ENCODE measurements at places on chromosomes 2 and 18.

DNA sequence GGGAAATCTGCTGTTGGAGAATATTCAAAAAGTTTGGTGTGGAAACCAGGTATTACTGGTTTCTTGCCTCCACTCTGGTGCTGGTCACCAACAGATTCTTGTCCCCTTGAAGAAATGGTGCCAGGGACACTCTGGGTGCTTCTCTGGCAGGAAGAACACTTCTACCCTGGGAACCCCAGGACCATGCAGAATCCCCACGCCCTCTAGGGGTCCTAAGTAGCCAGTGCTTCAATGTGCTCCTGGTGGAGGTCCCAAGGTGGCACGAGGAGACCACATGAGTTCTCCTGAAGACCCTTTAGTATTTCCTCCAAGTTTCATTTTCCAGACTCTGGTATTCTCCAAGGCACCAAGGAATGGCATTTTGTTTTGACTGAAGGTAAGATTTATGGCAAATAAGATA lies 380.6 kb downstream of the TSN start:
- DNase-seq: peak; percentile 30

DNA sequence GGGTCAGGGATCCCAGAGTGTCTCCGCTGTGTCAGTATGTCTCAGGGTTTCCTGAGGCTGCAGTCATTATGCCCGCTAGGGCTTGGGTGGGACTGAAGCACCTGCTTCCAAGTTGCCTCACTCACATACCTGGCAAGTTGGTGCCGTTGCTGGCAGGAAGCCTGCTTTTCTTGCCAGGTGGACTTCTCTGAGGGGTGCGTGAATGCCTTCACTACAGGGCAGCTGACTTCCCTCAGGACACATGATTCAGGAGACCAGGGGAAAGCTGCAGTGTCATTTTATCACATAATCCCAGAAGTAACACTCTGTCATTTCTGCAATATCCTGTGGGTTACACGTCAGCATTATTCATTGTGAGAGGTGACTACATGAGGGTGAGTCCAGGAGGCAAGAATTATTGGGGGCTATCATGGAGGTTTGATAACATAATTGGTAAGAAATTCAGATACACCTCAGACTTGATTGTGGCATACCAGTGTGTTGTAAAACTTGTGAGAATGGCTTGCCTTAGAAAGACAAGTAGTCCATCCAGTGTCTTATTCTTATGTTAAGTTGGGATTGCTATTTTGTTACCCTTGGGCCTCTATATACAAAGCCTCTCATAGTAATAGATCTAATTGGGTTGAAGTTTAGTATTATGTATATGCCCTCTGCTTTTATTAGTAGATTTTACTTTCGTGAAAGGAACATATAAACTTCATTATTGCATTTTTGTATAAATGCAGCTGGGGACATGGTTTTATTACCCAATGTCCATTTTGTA lies 44.1 kb downstream of the NEDD4L start:
- DNase-seq: no peak

DNA sequence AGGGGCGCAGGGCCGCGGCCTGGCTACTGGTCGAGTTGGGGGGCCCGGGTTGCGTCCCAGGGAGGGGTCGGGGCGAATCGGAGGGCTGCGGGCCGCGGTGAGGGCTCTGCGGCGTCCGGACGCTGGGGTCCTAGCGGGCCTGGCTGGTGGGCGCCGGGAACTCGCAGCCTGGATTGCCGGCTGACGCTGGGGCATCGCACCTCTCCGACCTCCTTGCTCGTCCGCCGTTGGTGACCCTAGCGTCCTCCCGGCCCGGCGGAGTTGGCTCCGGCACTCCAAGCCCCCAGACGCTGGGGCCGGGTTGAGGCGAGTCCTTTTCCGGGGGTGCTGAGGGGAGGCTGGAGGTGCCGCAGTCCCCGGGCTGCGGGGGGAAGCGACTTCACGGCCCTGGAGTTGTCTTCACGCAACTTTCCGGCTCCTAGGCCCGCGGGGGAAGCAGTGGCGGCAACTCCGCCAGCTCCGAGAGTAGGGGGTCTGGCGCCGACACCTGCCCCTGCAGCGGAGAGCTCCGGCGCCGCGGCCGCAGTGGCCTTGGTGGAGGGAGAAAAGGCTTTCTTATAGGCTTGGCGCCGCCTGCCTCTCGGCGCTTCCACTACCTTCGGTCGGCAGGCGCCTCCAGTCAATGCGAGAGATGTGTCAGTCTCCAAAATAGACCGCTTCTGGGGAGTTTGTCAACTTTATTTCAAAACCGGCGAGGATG lies 70.3 kb downstream of the HAUS1 start:
- peak; percentile 45 for DNase-seq

DNA sequence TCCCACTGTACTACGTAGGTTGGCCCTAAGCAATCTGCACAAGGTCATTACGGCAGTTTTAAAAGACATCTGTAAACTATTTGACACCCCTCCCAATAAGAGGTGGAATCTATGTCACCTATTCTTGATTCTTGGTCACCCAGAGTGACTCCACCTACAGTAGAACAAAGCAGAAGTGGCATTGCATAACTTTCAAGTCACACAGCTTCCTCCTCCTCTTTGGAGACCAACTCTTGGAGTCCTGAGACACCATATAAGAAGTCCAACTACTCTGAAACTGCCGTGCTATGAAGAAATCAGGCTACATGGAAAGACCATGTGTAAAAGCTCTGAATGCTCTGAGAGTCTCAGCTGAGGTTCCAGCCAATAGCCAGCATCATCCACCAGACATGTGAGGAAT lies 253.5 kb upstream of the CDH20 start:
- no peak for DNase-seq

- no peak for DNase-seq
These were observed 286.9 kb upstream of the NXPH2 start for GRCh38 chr2:139067072-139067471.

- DNase-seq: no peak
These were observed 6.5 kb upstream of the CNDP2 start for GRCh38 chr18:74489676-74490075.

- no peak for DNase-seq
These were observed 307.0 kb upstream of the REG3G start for GRCh38 chr2:78718473-78718872.

GRCh38 chr2:62504657-62505056 lies 1.3 kb downstream of the TMEM17 start:
- no peak for DNase-seq

DNA sequence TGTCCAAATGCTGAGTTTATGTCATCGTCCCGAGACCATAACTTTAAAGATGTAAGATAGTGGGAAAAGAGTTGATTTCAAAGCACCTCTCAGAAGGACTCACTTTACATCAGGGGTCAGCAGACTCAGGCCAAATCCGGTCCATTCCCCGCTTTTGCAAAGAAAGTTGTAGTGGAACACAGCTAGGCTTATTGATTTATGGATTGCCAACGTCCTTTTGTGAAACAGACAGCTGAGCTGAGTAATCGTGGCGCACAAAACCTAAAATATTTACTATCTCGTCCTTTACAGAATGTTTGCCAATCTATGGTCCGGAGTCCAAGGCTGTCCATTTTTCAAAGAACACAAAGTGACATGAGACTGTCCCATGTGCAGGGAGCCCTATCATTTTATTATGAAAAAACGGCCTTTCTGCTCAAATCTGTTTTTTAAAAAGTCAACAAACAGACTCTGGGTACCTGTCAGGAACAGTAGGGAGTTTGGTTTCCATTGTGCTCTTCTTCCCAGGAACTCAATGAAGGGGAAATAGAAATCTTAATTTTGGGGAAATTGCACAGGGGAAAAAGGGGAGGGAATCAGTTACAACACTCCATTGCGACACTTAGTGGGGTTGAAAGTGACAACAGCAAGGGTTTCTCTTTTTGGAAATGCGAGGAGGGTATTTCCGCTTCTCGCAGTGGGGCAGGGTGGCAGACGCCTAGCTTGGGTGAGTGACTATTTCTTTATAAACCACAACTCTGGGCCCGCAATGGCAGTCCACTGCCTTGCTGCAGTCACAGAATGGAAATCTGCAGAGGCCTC lies at the start of gene IL1RN:
Gene IL1RN, plus strand, starts transcription at position 754 of the 801 bp plus-strand sequence. Its CDS starts 27 bp downstream, at position 781.
- DNase-seq: no peak

DNA sequence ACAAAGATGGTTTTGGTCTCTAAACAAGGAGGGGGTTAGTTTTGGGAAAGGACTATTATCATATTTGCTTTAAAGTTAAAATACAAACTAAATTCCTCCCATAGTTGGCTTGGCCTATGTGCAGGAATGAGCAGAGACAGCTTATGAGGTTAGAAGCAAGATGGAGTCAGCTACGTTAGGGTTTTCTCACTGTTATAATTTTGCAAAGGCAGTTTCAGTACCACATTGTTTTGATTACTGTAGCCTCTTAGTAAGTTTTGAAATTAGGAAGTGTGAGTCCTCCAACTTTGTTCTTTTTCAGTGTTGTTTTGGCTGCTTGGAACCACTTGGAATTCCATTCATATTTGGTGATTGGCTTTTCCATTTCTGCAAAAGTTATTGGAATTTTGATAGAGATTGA lies 23.4 kb downstream of the LCLAT1 start:
- DNase-seq: no peak

DNA sequence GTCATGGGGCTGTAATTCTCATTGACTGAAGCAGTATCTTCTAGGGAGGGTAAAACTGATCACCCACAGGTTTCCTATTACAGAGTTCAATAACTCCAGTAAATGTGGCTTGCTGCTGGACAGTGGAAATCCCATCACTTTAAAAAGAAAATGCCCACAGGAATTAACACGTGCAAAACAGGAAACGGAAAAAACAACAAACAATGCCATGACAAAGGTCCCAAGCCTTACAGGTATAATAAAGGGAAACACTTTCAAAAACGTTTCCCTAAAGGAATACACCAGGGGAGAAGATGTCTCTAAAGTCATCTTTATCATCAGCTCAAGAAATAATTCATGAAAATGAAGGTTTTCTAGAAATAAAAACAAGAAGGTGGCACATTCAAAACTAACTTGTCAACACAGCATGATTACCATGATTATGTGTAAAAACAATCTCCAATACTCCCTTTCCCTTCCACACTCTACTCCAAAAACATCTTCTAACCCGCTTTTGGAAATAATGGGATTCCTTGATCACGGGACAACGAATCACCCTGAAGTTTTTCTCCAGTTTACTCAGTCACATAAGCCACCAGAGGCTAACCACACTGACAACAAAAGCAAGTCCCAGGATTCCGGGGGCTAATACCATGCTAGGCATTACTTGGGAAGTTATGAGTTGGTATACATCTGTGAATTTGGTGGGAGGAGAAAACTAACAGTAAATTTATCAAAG lies 167.9 kb downstream of the TCF4 start:
- DNase-seq: no peak

GRCh38 chr2:24051833-24052232 lies 2.3 kb downstream of the FKBP1B start:
- DNase-seq: no peak

GRCh38 chr2:63589148-63589958 lies 590 bp downstream of the MDH1 start:
- DNase-seq: no peak

DNA sequence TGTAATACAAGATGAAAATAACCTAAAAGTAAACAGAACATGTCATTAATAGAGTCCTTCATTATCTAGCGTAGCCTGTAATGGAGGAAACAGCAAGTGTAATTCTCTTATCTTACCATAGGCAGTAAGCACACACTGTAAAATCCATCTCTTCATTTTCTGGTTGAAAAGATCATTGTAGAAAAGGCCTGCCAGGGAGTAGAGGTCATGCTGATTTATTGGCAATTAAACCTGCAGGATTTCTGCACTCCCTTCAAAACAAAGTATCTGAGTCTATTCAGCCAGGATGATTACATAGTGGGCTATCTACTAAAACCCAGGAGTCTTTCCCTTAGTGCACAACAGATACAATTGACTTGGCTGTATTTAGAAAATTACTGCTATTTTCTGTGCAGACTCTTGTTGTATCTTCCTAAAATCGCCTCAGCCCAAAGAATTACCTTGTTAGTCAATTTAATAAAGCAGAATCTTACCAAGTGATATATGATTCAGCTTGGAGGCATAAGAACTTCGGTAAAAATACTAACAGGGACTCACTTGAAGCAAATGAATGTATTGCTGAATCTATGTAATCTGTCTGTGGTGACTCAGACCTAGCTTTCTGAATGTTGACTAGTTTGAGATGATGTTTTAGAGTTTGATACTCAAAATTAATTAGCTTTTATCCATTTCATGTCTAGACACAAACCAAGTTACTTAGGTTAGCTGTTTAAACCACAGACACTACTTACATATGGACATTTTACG lies 250.4 kb upstream of the STON1 start:
- DNase-seq: no peak

DNA sequence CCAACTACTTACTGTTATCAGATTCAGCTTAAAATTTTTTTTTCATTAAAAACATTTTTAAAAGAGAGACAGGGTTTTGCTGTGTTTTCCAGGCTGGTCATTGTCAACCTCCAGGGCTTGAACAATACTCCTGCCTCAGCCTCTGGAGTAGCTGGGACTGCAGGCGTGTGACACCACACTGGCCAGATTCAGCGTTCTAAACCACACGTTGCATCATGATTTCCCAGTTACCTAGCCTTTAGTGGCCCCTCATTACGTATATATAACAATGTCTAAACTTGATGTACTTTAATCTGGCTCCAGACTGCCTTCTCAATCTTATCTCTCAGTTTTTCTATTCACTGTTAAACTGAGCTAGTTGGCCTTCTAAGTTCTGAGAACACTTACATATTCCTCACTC lies 89.6 kb downstream of the COMMD1 start:
- DNase-seq: no peak

DNA sequence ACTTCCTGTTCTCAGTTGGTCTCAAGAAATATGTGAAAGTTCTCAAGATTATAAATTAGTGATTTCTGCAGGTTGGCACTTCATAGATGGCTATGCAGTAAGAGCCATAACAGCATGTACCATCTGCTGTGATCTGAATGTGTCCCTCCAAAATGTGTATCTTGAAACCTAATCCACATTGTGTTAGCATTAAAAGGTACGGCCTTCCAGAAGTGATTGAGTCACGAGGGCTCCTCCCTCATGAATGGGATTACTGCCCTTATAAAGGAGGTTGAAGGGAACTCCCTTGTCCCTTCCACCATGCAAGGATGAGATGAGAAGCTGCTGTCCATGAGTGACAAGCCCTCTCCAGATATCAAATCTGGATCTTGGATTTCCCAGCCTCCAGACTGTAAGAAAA lies 45.0 kb downstream of the METTL4 start:
- no peak for DNase-seq

DNA sequence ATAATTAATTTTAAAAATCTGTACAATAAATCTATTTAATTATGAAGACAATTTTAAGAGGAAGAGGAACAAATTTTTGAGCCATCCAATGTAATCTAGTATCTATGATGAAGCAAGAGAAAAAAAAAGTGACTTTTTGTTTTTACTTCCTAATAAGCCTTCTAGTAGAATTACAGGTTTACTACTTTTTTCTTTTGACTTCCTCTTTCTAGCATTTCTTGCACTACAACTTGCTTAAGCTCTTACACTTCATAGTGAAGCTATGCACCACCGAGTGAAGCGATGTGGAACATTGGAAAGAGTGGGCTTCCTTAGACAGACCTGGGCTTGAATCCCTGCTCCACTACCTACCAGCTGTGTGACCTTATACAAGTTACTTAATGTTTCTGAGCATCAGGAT lies 2.1 kb downstream of the SERPINB2 start:
- DNase-seq: no peak

DNA sequence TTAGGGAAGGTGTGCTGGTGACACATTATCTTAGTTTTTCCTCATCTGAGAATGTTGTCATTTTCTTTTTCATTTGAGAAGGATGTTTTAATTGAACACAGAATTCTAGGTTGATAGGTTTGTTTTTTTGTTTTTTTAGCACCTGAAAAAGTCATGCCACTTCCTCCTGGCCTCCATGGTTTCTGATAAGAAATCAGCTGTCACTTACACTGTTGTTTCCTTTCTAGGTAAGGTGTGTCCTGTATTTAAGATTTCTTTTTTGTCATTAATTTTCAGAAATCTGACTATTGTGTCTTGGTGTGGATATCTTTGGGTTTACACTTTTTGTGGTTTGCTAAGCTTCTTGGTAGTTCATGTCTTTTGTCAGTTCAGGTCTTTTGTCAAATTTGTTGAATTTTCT lies 99.3 kb downstream of the ROCK1 start:
- DNase-seq: no peak

Data from GM12891 (cell line).